ENCODE measurements at places on chromosomes 11 and 22.

- DNase-seq, result no peak
Observed at GRCh38 chr11:86951706-86952105, 3.5 kb downstream of the FZD4 start.

DNA sequence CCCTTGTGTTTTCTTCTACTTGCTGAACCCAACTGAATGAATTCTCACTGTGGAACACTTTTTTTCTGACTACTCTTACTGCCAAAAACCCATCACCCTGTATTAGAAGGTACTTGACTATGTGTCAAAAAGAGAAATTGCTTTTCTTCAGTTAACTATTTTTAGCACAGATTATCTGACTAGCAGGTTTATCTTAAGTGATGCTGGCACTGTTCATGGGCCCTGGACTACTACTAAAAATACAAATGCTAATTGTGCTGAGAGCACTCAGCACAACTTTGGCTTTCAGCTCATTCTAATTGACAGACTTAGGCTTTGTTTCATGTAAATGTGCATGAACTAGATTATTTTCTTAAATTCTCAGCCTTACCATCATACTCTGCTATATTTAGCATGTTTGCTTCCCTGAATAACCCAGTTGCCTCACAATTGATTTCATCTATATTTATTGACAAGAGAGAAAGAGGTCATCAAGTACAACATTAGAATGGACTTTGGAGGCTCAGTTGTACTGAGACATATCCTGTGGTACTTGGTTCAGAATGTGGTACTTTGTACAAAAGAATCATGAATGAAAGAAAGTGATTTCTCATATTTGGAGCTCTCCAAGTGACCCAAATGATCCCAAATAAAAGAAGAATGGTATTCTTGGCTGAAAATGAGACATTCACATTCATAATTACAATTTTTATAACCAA lies 478.3 kb downstream of the KCNA4 start:
- DNase-seq, result no peak

- no peak for DNase-seq
Observed at GRCh38 chr22:26713823-26714449, 56.5 kb downstream of the MIAT start.

- no peak for DNase-seq
Observed at GRCh38 chr22:50570861-50571260, 7.4 kb downstream of the CPT1B start.

DNA sequence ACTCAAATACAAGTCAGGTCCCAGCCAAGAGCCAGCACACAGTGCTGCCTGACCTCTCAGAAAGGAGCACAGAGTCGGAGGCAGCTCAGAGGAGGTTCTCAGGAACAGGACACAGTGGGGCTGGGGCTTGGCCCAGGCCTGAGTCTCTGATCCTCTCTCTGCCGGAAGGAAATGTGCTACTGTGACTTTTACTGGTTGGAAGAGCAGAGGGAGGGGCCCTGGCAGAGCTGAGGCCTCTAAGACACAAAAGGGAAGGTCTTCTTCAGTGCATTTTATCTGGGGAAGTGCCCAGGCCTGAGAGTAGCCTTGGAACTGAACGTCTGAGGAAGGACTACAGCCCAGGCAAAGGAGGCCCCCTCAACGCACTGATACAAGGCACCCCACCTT lies 16.2 kb upstream of the CASTOR1 start:
- peak; percentile 76 for DNase-seq

DNA sequence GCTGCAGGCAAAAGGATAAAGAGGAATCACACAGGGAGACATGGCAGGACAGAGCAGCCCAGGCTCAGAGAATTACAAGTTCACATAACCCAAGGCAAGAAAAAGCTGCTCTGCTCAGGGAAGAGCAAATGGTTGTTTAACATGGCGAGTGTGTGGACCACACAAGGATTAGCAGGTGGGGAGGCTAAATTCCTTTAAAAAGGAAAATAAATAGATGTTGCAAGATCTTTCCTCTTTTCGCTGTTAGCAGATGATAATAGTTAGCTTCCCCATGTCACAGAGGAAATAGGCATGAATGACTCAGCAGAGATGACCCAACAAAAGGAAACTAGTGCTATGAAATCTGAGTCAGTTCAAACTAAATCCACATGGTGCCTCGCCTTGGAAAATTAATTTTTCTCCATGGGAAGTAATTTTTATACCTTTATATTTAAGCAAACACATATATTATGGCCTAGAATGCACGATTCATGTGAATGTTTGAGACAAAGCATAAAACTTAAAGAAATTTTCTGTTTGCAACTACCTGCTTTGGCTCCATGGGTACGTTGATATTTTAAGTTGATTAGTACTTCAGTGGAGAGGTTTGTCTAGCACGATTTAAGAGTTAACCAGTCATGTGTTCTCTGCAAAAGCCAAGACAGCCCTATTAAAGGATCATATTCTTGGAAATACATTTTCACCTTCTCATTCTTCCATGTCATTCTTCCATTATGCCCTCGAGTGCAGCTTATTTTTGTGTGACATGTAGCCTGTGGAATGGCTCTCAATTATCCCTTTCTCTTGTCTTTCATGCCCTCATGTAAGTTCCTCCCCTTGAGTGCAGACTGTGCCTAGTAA lies 38.5 kb upstream of the FJX1 start:
- DNase-seq, result no peak

DNA sequence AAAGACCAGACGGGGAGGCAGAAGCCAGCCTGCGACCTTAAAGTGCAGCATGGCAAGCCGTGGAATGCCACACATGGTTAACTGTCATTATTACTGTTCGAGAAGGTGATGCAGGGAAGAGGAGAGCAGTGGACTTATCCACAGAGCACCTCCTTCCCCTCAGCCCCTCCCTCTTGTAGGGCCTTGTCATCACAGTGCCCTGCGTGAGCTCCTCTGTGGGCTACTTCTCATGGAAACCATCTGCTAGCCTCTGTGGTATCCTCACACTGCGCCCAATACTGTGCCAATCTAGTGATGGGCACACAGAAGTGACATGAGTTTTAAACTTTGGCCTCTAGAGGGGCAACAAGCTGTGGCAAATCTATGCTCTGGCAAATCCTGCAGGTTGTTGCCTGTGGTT lies 18.2 kb upstream of the CCDC134 start:
- DNase-seq, result peak; percentile 48

DNA sequence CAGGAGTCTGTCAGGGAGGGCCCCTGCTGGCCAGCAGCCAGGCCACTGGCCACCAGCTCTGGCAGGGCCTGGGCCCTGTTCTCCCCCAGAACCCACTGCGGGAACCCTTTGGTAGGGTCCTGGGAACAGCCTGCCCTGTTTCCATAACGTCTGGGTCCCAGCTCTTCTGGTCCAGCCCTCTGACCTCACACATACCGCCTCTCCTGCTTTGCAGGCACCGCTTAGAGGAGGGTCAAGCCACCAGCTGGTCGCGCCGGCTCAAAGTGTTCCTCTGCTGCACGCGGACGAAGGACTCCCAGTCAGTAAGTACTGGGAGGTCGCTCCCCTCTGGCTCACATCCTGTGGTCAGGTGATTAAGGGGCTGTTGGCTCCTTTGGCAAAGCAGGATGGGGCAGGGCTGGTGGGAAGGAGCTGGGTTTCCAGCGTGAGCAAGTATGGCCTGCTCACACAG lies 26.6 kb upstream of the MYRF start:
- DNase-seq, result no peak

GRCh38 chr22:23072077-23072910 lies 2.0 kb downstream of the GNAZ start:
- no peak for DNase-seq

DNA sequence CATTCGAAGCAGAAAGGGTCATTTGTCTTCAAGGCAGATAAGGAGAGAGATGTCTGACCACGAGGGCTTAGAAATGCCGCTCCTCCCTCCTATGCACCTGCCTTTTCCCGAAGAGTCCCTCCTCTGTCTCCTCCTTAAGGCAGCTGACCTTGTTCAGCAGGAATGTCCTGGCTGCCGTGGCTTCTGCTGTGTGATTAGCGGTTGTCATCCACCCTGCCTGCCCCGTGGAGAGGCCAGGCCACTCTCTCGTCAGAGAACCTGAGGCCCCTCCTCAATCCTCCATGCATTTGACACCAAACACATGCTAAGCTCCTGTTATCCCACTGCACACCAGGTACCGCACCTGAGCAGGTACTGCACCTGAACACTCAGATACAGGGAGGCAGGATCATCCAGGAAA lies 834.6 kb downstream of the TBC1D22A start:
- DNase-seq, result no peak
